Endothelial cell of umbilical vein (primary cell): ENCODE measurements at places on chromosomes 7 and 10. TPM values are rescaled to one million over a fixed set of nuclear protein-coding genes. Genes with fewer than 3 reads are reported as not detected.

- DNase-seq: no peak
These were observed 14.3 kb upstream of the COL17A1 start for GRCh38 chr10:104099941-104100340.

DNA sequence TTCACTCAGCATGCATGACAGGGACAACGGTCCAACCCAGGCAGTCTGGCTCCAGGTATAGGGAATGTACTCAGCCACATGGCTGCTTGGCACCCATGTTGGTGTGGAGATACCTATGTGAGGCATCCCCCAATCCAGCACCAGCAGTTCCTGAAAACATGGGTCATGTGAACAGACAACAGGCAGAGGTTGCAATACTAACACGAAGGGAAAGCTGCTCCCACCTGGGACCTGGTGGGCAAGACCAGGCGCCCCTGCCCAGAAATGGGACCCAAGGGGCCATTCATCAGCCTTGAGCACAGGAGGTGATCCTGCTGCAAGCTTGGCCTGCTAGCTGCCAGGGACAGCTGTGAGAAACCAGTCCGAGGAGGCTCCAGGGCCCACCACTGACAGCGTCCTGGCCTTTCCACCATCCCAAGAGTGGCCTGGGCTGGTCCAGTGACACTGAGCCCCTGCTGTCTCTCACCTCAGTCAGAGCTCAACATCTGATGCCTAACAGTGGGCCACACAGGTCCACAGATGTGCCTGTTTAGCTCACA, 142.3 kb downstream of the ARHGAP22 start:
- DNase-seq: no peak

DNA sequence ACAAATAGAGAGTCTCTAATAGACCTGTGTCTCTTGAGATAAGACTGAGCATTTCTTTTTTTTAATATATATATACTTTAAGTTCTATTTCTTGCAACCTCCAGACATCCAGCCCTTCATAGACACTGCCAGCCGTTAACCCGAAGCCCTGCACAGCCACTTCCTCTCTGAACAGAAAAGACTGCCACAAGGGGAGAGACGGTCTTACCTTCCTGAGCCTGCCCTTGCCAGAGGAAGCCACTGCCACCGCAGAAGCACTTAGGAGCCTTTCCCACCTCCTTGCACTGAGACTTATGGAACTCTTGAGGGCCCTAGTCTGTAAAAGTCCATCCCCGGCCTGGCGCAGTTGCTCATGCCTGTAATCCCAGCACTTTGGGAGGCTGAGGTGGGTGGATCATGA, 31.8 kb upstream of the PRSS1 start:
- no peak for DNase-seq

DNA sequence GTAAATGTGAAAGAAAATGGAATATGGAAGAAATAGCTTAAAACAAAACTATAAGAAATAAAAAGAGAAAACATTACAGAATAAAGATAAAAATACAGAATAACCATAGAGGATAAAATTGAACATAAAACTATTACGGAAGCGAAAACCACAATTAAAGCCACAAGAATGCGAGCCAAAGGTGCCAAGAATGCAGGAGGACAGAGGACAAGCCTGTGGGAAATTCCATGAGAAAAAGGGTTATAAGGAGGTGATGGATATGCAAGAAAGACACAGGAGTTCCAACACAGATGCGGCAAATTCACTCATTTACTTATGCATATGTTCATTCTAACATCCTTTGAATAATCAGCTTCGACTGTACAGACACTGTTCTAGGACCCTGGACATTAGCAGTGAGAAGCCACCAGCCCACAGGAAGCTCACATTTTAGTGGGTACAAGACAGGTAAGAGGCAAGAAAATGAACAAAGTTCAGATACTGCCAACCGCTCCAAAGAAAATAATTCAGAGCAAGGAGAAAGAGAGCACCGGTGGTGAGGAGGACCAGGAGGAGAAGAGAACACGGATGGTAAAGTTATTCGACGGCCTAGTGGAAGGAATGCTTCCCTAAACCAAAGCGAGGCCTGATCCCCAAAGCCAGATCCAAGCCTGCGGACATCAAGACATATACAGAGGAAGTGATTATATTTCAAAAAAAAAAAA, 213.7 kb upstream of the MGMT start:
- no peak for DNase-seq

GRCh38 chr10:121501796-121502195, 96.4 kb downstream of the FGFR2 start:
- DNase-seq: no peak

DNA sequence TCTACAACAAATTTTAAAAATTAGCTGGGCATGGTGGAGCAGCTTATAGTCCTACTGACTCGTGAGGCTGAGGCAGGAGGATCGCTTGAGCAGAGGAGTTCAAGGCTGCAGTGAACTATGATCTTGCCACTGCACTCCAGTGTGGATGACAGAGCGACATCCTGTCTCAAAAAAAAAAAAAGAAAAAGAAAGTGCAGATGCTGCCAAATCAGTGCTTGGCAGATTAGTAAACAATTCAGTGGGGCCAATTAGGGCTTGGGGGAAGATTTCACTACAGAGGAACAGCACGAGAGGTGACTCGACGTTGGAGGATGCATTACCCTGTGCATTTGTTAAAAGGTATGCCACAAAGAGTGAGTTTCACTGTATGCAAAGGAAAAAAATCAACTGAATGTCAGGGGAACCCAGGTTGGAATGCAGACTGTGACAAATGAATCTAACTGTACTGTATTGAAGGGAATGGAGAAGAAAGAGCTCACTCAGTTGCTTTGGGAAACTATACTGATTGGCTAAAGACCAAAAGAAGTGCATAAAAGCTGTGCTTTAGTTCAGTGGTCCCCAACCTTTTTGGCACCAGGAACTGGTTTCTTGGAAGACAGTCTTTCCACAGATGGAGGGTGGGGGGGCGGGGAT, 31.6 kb downstream of the GARIN1A start:
- no peak for DNase-seq

The PDK4 gene
- polyA plus RNA-seq: 0.51 and 0.75 TPM in 2 replicates
